AG10803 (cell line): ENCODE measurements at places on chromosomes 12 and 14.

DNA sequence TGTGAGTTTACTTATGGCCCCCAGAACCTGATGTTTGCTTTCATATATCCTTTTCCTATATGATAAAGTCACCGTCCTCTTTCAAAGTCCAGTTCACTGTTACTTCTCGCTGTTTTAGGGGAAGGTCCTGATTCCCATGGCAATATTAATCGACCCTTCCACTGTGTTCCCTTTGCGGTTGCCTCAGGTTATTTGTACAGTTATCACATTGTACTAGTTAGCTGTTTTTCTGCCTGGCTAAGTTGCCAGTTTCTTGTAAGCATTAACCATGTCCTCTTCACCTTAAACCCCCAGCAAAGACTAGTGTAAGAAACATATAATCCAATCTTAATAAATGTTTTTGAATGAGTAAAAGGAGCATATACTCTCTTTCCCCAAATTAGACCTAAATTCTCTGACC, 115.0 kb upstream of the PPFIA2 start:
- DNase-seq, result no peak

- no peak for DNase-seq
Measured at GRCh38 chr12:12836571-12836970, 23.4 kb downstream of the DDX47 start.

- no peak for DNase-seq
Measured at GRCh38 chr14:80271389-80271788, 60.1 kb upstream of the DIO2 start.

GRCh38 chr14:22448905-22449599, 140.0 kb downstream of the DAD1 start:
- peak; percentile 30 for DNase-seq

DNA sequence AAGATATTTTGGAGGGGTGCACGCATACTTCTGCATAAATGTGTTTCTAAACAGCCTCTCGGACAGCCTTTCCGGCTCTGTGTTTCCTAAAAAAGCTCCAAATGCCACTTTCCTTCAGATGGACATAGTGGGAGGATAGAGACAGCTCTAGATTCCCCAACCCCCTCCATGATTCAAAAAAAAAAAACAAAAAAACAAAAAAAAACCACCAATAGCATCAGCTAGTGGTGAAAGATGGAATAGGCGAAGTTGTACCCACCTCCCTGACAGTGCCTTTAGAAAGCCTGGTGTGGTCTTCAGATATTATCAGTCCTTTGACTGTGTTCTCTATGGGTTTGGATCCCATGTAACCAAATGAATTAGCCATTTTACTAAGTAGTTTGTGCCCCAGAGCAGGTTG, 94.1 kb downstream of the PHETA1 start:
- no peak for DNase-seq

DNA sequence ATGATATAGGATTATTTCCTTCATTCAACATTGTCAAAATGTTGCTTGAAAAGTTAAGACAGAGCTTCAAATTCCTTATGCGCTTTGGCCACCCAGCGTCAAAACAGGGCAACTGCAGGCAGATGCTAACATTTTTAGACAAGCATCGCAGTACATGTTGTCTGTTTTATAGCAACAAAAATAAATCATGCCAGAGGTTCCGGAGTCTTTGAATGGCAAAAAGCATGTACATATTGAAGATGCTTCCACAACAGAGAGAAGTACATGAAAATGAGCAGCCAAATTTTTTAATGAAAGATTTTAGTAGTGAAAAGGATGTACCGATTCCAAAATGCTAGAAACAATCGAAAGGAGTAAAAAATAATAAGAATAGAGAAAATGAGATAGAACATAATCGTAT, 49.8 kb upstream of the USP15 start:
- peak; percentile 50 for DNase-seq

GRCh38 chr12:62647586-62647985, 181.0 kb downstream of the MON2 start:
- peak; percentile 46 for DNase-seq

GRCh38 chr14:92633724-92634123, 114.7 kb downstream of the LGMN start:
- peak; percentile 82 for DNase-seq

DNA sequence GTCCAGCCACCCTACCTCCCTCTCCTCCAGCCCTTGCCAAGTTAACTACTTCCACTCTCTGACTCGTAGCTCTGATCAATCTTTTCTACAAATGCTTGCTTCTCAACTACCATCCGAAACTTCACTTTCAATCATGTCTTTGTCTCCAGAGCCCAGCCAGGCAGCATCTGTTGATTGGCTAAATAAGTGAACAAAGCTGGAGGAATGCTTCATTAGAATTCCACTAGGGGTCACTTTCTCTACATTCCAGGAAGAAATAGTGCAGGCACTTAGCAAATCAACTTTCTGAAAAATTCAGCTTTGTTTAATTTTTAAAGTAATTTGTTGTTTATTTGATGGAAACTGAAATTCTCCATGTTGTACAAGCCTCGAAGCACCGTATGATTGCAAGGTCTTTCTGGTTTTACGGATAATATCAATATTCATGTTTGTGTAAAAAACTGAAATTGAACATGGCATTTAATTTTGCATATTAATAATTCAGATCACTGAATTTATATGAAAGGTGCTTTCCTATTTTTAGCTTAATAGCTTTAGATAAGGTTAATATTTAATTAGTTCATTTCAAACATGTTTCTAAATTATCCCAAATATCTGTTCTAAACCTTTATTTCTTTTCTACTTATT, 32.4 kb upstream of the HELB start:
- peak; percentile 68 for DNase-seq

DNA sequence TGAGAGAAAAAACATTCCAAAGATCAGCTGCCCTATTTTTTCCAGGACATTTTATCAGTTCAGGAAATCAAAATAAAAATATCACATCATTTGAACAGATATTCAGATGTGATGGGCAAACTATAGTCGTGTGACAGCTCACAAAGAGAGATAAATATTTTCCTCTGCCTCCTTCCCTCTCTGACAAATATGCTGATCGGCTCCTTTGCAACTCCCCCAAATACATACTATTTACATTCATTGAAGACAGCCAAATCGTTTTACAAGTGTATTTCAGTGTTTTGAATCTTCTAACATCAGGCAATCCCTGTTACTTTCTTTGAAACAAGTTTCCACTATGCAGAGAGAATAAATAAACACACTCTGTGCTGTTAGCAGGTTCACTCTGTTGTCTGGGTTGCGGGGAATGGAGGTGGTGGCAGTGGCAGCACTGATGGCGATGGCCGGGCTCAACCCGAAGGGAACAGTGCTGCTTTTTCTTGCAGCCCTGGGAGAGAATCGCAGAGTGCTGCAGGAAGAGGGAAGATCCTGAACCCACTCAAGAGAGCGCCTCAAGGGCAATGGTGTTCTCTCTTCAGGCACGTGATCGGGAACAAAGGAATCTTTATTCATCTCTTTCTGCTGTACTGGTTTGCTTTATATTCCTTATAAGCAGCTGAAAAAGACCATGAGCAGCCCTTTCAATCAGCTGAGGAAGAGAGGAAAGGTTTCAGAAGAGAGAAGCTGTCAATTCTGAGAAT, 142.5 kb downstream of the PHLDA1 start:
- DNase-seq, result no peak

DNA sequence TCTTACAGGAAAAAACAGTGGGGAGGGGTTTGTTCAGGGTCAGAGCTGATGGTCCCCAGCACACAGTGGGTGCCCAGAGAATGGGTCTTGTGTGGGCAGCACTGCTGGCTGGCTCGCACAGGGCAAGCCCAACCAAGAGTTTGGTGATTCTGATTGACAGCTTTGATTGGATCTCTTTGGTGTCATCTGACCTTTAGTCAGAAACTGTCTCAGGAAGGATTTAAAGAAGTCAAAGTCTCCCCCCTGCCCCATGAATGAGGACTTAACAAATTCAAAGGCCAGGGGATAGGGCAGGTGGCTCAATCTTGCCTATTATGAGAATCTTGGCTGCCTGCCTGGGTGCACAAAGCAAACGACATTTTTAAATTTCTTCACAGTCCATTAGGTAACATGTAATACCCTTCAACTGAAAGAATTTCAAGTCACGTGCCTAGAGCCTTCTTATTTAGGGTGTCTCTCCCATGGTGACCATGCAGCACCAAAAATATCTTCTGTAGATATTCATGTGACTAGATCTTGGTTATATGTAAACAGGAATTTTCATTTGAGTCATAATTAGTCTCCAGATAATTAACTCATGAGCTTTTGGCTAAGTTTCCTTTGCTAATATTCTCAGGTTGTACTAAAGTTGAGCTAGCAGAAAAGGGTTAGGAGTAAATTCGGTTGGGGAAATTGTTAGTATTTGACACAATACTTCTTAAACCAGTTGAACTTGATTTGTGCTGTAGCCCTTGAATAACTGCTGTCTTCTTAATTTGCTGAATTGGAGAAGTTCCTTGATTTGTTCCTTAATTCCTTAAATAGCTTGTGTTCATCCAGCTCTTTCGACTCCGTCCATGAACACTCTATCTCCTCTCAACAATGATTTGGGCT, 54.5 kb upstream of the HECTD1 start:
- peak; percentile 69 for DNase-seq

DNA sequence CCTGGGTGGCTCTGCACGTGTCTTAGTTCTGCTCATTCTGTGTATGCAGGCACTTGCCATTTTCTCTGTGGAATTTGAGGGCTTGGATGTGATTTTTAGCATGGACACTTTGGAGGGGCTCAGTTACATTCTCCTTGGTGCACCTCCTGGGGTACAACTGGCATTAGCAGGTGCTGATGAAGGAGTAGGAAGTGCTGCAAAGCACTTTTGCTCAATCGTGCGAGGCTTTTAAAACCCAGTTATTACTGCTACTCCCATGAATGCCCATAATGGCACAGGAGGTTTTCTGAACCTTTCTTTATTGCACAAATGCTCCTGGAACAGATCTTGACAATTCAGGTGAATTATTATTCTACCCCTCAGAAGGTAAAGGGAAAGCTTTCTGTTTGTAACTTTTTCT, 78.7 kb downstream of the SLC25A47 start:
- DNase-seq, result no peak

DNA sequence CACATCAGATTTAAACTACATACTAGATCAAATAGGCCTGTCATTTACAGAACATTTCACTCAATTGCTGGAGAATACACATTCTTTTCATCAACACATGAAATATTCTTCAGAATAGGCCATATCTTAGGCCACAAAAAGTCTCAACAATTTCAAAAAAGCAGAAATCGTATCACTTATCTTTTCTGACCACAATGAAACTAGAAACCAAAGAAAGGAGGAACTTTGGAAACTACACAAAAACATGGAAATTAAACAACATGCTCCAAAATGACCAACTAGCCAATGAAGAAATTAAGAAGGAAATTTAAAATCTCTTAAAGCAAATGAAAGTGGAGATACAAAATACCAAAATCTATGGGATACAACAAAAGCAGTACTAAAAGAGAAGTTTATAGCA, 35.1 kb downstream of the PARP11 start:
- DNase-seq, result no peak

DNA sequence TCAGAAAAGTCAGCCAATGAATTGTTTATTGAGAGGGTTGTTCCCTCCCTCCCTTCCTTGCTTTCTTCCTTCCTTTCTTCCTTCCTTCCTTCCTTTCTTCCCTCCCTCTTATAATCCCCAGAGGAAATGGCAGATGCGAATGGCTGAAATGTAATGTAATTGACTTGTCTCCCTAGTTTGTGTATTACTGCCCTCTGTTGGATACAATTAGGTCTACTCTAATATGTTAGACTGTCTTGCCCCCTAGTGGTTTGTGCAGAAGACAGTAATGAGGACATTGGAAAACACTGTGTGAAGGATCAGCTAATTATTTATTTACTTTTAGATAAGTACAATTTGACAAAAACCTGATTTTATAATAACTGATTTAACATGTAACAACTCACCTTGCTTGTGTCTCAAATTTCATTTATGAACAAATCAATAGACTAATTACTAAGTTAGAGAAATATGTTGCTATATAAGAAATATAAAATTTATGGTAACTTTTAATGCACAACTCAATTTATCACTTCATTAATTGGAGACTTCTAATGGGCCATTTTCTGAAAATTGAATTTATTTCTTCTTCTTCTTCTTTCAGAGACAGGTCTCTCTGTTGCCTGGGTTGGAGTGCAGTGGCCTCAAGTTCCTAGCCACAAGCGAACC, 229.8 kb upstream of the LRIG3 start:
- peak; percentile 86 for DNase-seq

DNA sequence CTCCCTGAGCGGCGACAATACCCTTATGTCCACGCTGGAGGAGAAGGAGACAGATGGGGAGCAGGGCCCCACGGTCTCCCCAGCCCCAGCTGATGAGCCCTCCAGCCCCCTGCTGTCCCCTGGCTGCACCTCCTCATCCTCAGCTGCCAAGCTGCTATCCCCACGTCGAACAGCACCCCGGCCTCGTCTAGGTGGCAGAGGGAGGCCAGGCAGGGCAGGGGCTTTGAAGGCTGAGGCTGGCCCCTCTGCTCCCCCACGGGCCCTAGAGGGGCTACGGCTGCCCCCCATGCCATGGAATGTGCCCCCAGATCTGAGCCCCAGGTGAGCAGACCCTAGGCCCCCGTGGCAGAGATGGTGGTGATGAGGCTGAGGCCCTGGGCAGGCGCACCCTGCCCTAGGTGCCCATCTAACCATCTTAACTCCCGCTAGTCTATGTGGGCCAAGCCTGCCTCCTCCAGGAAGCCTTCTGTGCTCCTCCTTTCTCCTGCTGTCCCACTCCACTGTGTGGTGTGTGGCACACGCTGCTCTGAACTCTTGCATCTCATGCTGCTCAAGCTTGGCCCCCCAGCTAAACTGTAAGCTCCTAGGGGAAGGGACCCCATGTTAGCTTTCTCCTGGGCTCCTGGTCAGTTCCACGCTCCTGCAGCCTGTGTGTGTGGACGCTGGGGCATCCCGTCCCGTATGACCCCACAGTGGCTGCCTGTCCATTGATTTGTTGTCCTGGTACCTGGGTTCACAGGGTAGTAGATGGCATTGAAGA, 12.1 kb downstream of the MCRS1 start:
- DNase-seq, result no peak

DNA sequence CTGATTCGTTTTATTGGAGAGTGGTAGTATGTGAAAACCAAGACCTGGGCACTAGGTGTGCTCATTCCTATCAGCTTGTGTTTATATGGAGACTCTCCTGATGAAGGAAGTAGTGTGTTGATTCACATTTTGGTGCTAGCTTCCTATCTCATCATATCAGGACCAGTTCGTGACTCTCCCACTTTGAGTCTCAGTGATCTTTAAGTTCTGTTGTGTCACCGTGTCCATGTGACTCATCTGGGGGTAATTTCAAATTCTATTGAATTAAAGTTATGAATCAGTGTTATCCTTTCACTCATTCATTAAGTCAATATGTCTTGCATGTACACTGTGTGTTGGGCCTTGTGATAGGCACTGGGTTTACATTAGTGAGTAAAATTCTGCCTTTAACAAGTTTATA, 180.2 kb downstream of the CACNA1C start:
- DNase-seq, result peak; percentile 26

DNA sequence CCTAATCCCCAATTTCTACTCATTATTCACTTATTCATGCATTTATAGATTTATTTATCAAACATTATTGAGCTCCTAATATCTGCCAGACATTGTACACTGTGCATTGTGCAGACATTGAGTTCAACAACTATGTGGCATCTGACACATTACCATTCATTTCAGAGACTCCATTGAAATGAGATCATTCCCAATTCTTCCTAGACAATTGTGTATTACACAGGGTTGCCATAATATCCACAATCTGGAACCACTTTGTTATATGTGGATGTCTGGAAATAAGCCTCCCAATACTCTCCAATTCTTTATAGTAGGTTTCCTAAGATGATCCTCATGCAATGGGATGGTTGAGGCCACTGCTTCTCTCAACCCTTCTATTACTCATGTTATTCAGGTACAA, 165.0 kb downstream of the OTOGL start:
- DNase-seq, result peak; percentile 55
